ENCODE measurements at places on chromosomes 13 and 19. TPM values are rescaled to one million over a fixed set of nuclear protein-coding genes. Genes with fewer than 3 reads are reported as not detected.

GRCh38 chr13:113843063-113843654, 20.7 kb downstream of the GAS6 start:
- no peaks in the 10 kb centered on the region for H3K27me3 ChIP-seq
- H3K4me1 ChIP-seq: peaks cover 6% of the 10 kb centered on the region
- no peak overlapping the region for H3K4me3 ChIP-seq
- DNase-seq: no peak
- H3K36me3 ChIP-seq: no peaks in the 10 kb centered on the region

DNA sequence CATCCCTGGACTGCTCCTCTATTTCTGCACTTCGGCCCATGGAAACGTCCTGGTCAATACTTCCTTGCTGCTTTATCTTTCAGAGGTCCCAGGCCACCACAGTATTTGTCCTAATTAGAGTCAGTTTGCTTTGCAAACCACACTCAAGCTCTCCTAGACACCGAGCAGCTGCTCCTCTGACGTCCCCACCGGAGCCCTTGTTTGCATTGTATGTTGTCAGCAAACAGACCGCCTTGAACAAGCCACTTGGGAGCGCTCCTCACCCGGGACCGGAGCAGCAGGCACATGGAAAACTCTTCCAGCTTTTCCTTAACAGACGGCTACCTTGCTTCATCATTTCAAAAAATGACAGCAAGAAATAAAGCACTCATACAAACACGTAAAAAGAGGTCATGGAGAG, 51.5 kb upstream of the GTF3A start:
- no peak overlapping the region for H3K27ac ChIP-seq
- no peak overlapping the region for H3K4me3 ChIP-seq
- H3K36me3 ChIP-seq: no peaks in the 10 kb centered on the region
- H3K27me3 ChIP-seq: peaks cover 44% of the 10 kb centered on the region
- H3K4me1 ChIP-seq: no peaks in the 10 kb centered on the region
- no peak for DNase-seq

GRCh38 chr19:31627620-31628365, 278.6 kb upstream of the TSHZ3 start:
- H3K27me3 ChIP-seq: no peaks in the 10 kb centered on the region
- no peak for DNase-seq
- no peak overlapping the region for H3K27ac ChIP-seq

GRCh38 chr19:58350001-58350861, 3.1 kb downstream of the A1BG start:
- no peaks in the 10 kb centered on the region for H3K27me3 ChIP-seq
- no peak overlapping the region for H3K27ac ChIP-seq
- no peak overlapping the region for H3K4me3 ChIP-seq
- no peak for DNase-seq

GRCh38 chr13:111946214-111946613, 120.7 kb upstream of the SOX1 start:
- no peak for DNase-seq
- H3K4me3 ChIP-seq: no peak overlapping the region
- no peaks in the 10 kb centered on the region for H3K4me1 ChIP-seq
- H3K27ac ChIP-seq: no peak overlapping the region
- H3K36me3 ChIP-seq: no peaks in the 10 kb centered on the region

DNA sequence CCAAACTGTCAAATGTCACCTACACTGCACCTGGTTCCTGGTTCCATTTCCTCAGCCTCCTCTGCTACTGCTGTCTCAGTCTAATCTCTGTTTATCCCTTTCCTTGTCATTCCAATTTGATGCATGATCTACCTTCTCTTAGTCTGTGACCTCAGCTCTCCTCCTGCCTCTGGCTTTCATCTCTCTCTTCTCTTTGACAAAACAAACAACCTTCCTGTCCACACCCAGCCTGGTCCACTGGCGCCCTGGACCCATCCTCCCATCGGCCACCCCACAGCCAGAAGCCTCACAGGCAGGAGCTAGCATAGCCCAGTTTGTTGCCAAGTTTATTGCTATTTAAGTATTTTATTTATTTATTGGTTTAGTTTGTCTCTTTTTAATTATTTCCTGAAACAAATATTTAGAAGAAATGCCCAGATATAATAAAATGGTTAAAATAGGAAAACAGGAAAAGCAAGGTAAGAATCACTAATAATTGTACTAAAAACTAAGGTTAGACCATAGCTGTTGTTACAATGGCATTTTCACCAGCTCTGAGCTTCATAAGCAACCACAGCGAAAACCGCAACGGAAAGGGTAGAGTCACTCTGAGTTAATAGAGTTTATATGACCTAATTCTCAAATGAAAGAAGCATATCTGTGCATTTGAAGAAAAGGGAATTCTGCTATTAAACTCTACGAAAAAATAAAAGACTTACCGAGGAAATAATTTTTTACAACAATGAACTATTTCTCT, 68.6 kb downstream of the EFNB2 start:
- H3K4me1 ChIP-seq: no peaks in the 10 kb centered on the region
- H3K36me3 ChIP-seq: no peaks in the 10 kb centered on the region
- H3K27me3 ChIP-seq: peaks cover 4% of the 10 kb centered on the region
- no peak overlapping the region for H3K27ac ChIP-seq

INSL3 gene
- total RNA-seq: not detected

DNA sequence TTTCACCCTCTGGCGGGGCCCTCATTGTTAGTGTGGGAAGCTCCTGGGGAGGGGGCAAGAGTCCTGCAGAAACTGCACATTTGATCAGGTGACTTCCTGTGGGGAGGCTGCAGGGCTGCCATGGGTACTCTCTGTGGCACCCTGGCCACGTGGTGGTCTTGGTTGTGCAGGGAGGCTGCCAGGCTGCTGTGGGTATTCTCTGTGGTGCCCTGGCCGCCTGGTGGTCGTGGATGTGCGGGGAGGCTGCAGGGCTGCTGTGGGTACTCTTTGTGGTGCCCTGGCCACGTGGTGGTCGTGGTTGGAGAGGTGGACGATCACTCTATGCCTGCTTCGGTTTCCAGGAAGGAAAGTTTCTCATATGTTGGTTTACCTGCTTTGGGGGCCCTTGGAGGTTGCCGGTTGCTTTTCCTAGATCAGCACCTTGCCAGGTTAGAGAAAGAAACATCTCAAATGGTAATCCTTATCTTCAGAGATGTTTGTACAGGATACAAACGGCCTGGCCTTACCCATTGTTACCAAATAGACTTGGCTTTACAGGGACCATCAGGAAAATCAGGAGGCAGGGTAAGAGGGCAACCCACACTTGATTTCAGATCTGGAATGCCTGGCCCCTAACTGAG, 22.9 kb downstream of the TEX29 start:
- H3K27me3 ChIP-seq: no peaks in the 10 kb centered on the region
- H3K4me3 ChIP-seq: no peak overlapping the region
- no peak overlapping the region for H3K27ac ChIP-seq
- no peaks in the 10 kb centered on the region for H3K4me1 ChIP-seq

- H3K27me3 ChIP-seq: no peaks in the 10 kb centered on the region
- H3K4me3 ChIP-seq: no peak overlapping the region
- no peak for DNase-seq
- H3K36me3 ChIP-seq: no peaks in the 10 kb centered on the region
Observed at GRCh38 chr19:374183-374885, 29.7 kb upstream of the MIER2 start.

FCAR gene
- not detected for total RNA-seq

- no peaks in the 10 kb centered on the region for H3K27me3 ChIP-seq
- no peaks in the 10 kb centered on the region for H3K36me3 ChIP-seq
- H3K27ac ChIP-seq: no peak overlapping the region
- H3K4me1 ChIP-seq: no peaks in the 10 kb centered on the region
- DNase-seq: peak; percentile 58
Observed at GRCh38 chr19:18802354-18802753, 11.2 kb upstream of the COMP start.

GRCh38 chr13:109200556-109200955, 571.1 kb downstream of the MYO16 start:
- no peak for DNase-seq
- H3K27ac ChIP-seq: no peak overlapping the region
- no peaks in the 10 kb centered on the region for H3K36me3 ChIP-seq

GRCh38 chr19:47190167-47190727, 40.8 kb downstream of the BBC3 start:
- H3K4me3 ChIP-seq: no peak overlapping the region
- H3K36me3 ChIP-seq: peaks cover 42% of the 10 kb centered on the region
- no peaks in the 10 kb centered on the region for H3K4me1 ChIP-seq
- DNase-seq: no peak
- H3K27ac ChIP-seq: no peak overlapping the region

DNA sequence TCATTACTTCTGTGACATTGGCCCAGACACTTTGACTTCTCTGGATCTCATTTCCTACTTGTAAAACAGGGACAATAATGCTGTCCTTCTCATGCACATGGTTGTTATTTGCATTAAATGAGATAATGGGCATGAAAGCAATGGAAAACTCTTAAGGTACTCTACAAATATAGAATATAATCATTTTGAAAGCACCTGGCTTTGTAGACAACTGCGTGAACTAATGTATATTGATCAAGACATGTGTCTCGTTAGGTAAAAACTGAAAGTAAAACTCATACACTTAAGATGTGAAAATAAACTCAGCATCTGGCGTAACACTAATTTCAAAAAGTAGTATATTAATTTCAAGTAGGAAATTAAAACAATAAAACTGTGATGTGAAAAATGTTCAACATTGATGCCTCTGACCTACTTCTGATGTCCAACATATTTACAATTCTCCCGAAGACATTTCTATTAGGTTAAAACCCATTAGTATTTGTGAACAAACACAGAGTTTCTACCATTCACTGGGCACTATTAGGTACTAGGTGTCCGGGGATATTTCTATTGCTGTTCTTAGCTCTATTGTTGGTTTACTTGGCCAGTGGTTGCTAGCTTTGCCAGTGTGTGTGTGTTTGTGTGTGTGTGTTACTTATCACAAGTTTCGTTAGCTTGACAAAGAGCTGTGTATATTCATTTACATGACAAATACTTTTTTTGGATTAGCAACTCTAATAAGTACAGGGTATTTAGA, 220.5 kb downstream of the KCNRG start:
- no peaks in the 10 kb centered on the region for H3K36me3 ChIP-seq
- no peaks in the 10 kb centered on the region for H3K27me3 ChIP-seq
- no peaks in the 10 kb centered on the region for H3K4me1 ChIP-seq
- DNase-seq: no peak

UNC13A gene
- total RNA-seq: 5.8 TPM

CCDC8 gene
- 32.1 TPM for total RNA-seq

DNA sequence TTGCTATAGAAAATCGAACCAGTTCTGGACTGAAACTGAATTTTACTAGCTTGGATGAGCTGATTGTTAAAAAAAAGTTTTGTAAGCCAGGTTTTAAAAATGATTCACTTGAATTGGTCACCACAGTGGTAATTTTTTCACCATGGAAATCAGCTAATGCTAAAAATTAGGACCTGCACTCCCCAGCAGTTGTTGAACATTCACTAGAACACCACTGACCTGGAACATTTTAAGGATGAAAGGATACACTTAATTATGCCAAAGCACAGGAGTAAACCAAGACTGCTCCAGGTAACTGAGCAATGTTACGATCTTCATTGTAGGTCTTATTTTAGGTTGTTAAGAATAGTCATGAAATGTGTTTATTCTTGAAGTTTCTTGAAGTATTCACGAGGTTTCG, 1342.6 kb upstream of the SPRY2 start:
- H3K27me3 ChIP-seq: no peaks in the 10 kb centered on the region
- no peak for DNase-seq
- H3K4me1 ChIP-seq: no peaks in the 10 kb centered on the region
- no peak overlapping the region for H3K4me3 ChIP-seq

DNA sequence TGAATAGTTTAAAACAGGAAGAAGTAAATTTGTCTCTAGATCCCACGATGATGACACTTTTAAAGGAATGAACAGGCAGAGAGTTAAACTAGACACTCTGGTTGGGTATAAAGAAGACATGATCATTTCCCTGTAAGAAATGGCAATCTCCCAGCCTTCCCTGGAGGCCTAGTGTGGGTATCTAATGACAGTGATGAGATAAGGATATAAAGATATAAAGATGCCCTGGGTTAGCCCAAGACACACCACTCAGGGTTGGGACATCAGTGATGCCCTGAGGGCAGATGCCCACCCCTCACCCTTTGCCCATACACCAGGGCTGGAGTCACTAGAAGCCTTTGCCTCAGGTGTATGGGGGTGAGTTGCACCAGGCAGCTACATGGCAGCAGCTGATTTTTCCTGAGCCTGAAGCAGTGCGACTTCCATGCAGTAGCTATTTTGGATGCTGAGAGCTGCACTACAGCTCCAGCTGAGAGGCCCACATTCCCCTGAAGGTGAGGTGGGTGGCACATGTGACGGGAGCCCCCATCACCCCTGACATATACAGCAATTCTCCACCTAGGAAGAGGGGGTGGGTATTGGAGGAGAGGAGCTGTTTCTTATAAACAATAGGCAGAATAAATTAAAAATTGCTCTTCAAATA, 177.5 kb downstream of the NDFIP2 start:
- H3K4me1 ChIP-seq: peaks cover 25% of the 10 kb centered on the region
- H3K36me3 ChIP-seq: no peaks in the 10 kb centered on the region
- H3K27me3 ChIP-seq: no peaks in the 10 kb centered on the region
- no peak overlapping the region for H3K4me3 ChIP-seq

GPC5 gene
- total RNA-seq: 0.21 TPM

DNA sequence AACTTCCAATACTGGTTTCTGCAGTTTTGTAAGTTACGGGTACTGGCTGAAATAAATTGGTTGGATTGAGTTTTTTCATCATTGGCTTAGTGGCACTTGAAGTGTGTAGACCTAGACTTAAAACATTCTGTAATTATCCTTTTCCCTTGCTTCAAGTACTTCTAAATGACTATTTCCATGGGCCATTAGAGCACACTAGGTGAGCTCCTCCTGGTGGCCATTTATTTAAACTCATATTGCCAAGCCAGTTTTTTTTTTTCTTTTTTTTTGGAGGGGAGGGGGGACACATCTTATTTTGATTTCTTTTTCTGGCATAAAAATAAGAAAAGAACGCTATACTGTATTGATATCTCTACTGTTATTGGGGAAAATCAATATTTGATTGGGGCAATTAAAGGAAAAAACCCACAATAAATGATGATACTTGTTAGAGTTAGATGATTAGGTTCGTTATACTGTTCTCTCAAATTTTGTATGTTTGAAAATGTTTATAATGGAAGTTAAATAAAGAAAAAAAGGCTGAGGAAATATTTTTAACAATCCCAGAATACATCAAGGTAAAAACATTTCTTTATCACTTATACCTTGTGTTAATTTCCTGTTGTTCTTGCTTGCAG, 82.9 kb downstream of the PDS5B start:
- no peak overlapping the region for H3K4me3 ChIP-seq
- peak; percentile 76 for DNase-seq
- H3K36me3 ChIP-seq: peaks cover 24% of the 10 kb centered on the region
- no peaks in the 10 kb centered on the region for H3K27me3 ChIP-seq

DNA sequence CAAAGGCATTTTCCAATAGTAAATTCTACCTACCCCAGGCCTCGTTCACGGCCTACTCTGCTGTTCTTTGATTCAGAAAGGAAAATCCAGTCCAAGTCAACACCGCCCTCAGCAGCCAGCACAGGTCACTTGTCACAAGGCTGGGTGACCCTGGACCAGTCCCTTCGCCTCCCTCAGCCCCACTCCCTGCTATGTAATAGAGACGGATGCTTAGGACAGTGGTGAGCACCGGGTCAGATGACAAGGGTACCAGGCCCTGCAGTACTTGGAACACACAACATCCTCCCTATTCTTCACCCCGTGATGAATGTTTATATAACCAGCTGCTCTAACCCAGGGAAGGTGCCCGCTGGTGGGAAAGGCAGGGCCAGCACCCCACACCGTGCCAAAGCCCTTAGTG, 14.3 kb downstream of the LATS2 start:
- no peak for DNase-seq
- no peak overlapping the region for H3K4me3 ChIP-seq
- no peak overlapping the region for H3K27ac ChIP-seq
